ENCODE measurements at places on chromosomes 1 and 21.
A peak's percentile ranks its signal among the peaks of the same experiment; 100 is the strongest.

GRCh38 chr21:41121785-41122415 lies 46.1 kb upstream of the BACE2 start:
- DNase-seq, result peak; percentile 44

GRCh38 chr1:23497777-23498439 lies 13.9 kb upstream of the ASAP3 start:
- no peak for DNase-seq

DNA sequence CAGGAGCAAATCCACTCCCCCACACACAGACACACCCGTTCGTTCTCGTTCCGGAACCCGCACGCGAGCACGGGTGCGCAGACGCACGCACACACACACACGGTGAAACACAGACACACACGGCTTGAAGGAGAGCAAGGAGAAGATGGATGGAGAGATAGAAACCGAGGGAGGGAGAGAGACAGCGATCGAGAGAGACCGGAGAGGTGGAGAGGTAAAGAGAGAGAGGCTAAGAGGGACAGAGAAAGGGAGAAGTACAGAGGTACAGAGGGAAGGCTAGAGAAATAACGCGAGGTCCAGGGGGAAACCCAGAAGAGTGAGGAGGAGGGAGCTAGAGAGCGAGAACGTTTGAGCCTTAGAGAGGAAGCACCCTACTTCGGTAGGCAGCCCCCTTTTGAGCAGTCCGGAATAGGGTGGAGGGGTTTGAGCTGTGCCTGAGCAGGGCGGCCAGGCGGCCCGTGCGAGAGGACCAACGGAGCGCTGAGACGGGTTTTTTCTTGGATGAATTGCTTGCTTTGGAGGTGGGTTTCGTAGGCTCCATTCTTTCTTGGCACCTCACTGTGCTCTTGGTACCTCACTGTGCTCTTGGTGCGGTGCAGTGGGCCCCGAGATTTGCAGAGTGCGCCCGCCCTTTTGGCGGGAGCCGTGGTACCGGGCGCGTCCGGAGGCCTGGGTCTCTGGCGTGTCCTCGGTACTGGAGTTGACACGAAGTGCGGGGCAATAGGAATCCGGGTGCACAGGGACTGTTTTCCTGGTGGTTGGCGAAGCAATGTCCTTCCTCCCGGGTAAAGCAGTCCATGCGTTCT lies 88.4 kb upstream of the RHOU start:
- peak; percentile 49 for DNase-seq

GRCh38 chr1:220564216-220564615 lies 36.3 kb downstream of the MARK1 start:
- no peak for DNase-seq

- peak; percentile 53 for DNase-seq
Measured at GRCh38 chr1:66476774-66477173, 57.2 kb upstream of the SGIP1 start.

DNA sequence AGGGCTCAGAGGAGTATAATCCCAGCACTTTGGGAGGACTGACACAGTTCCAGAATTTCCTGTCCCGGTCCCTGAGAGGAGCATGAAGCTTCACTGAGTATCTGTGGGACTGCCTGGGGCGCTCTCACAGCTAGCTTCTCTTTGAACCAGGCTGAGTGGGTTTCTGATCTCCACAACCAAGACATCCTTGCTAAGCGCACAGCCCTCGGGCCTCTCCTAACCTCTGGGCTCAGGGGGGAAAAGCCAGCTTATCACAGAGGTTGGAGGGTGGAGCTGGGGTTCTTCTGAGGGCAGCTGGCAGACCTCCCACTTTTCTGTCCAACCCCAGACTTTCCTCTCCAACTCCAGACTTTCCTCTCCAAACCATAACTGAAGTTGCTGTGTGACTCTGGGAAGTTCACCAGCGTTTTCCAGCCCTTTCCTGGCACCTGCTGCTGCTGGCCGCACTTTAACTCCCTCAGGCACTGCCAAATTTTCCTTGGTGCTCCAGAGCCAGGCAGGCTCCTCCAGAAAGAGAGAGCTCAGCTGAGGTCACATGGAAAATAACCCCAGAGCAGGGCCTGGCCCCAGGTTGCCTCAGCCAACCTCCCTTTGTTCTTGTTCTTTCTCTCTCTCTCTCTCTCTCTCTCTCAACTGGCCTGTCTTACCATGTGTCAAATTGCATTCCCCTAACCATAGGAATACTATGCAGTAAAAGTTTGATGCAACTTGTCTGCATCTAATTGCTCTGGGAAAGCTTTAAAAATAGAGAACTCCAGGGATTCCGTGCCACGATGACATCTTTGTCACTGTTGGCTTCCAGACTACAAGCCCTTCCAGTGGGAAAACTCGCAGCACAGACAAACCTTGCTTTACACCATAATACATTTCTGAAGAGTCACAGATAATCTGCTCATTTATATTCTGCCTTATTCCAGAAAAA lies 49.5 kb downstream of the OLFML2B start:
- no peak for DNase-seq

- DNase-seq, result no peak
Measured at GRCh38 chr1:27413004-27413403, 20.6 kb downstream of the GPR3 start.

DNA sequence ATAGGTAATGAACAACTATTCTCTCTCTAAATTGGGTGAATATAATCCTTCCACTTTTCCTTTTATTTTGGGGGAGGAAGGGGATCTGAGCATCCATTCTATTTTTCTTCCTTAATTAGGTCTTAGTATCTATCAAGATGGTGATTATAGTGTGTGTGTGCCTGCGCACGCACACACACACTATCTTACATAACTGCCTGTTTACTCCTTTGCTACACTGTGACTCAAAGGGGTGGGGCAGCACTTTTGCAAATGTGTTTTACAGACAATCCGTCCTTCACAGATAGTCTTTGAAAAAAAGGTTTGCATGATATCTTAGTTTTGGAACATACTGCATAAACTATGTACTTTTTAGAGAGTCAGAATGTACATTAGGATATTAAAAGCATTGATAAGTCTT lies 191.5 kb downstream of the SDCCAG8 start:
- DNase-seq, result no peak

DNA sequence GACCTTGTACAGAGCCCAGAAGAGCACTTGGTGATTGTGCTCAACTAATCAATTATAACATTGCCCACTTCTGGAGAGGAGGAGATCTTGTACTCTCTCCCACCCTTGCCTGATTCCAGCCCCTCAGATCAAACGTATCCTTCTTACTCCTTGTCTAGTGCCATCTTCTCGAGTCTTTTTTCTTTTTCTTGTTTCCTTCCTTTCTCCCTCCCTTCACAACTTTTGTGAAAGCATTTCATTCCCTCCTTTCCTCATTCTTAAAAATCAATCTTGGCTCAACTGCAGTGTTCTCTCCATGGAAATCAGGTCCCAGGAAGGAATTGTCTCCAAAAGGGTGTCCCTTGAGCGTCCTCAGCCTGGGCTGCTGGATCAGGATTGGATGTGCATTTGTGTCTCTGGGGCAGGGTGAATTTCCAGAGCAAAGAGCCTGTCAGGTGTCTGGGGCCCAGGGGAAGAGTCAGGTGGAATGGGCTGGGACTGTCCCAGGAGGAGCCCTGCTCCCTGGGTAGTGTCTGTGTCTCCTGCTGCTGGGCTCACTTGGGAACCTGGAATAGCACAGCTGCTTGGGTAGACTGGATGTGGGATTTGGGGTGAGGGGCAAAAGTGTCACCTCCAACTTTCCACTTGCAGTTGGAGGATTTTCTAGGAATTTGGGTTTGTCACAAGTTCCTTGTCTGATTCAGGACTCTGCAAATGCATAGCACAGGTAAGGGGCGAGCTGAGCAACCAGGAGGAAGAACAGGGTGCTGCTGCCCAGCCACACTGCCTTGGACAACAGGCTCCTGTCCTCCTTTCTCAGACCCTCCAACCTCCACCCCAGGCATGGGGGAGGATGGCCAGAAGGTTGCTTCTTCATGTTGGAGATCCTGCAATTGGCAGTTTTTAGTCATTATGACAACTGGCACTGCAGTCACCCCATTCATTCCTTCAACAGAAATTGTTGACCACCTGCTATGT lies 3.3 kb downstream of the SOX13 start:
- DNase-seq, result no peak

- no peak for DNase-seq
Measured at GRCh38 chr1:30274976-30275621, 448.3 kb downstream of the MATN1 start.
